ENCODE measurements at places on chromosomes 13 and 19.

DNA sequence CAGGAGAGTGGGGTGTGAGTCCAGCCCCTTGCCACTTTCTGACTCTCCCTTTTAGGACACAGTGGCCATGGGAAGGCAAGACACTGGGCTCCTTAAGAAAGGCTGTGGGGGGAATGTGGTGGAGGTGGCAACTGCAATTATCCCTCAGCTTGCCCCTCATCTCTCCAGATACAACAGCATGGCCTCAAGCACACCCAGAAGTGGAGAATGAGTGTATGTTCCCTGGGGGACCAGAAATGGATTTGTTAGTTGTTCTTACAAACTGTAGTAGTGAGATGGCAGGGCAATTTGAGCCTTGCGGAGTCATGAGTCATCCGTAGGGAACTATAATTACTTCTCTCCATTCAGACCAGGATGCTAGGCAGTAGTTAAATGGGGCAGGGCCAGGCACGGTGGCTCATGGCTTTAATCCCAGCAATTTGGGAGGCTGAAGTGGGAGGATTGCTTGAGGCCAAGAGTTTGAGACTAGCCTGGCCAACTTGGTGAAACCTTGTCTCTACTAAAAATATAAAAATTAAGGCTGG, 25.6 kb upstream of the CXCL17 start:
- peak; percentile 77 for DNase-seq

DNA sequence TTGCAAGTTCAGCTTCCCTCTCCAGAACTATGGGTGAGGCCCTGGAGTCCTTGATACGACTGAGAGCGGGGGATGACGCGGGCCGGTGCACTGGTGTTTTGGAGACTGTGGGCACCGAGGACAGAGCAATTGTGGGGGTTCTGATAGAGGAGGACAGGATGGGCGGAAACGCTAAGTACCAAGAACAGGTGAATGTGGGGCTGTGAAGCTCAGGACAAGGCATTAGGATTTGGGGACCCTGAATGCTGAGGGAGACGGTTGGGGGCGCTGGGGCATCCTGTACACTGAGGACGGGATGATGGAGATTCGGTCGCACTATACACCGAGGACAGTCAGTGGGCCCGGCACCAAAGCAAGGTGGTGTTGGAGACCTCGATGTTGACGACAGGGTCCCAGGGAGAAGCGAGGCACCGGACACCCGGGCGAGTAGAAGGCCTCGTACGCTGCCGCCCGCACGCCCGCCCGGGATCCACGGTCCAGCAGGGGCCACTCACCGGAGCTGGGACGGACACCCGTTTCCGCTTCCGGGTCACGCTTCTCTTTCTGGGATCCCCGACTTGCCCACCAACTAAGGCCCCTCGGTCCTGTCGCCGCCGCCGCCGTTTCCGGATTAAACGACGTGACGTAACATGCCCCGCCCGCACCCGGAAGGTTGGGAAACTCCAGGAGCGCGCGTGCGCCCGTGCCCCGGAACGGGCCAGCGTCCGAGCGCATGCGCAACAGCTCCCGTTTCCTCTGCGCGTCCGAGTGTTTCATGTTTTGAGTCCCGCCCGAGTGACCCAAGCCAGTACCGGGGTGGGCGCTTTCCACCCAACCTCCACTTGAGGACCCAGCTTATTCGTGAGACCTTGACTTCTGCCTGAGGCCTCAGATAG, at the start of gene CHMP2A:
TSS of gene CHMP2A (minus strand) at position 612 of the 875 bp plus-strand sequence. CDS start 893 bp downstream, outside the sequence.
- peak; percentile 93 for DNase-seq

- peak; percentile 62 for DNase-seq
Measured at GRCh38 chr19:43476606-43477005, 11.2 kb upstream of the LYPD3 start.

GRCh38 chr19:18521692-18522123, at the start of gene ELL:
TSS of gene ELL (minus strand) at chr19:18522070. CDS start at chr19:18522055, 15 bp downstream.
- DNase-seq: no peak

DNA sequence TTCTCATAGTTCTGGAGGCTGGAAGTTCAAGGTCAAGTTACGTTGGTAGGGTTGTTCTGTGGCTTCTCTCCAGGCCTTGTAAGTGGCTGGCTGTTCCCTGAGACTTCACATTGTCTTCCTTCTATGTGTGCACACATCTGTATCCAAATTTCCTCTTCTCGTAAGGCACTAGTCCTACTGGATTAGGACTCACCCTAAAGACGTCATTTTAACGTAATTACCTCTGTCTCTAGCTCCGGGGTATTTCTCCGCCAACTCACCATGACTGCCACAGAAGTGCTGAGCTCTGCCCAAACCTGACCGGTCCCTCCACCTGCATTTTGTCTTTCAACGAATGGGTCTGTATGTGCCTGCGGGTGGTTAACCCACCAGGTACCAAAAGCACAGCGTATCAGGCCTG, 8.7 kb upstream of the SYDE1 start:
- DNase-seq: no peak

GRCh38 chr13:49938314-49938713, 2.2 kb upstream of the SPRYD7 start:
- no peak for DNase-seq

GRCh38 chr13:31009166-31009565, 76.7 kb downstream of the TEX26 start:
- no peak for DNase-seq
